ENCODE measurements at places on chromosomes 2 and 18. TPM values are rescaled to one million over a fixed set of nuclear protein-coding genes. Genes with fewer than 3 reads are reported as not detected.

Gene CDH20
- not detected for total RNA-seq

Gene PAX8
- total RNA-seq: 1.2 TPM

Gene TLX2
- total RNA-seq: 0.45 TPM

Gene ALPG
- total RNA-seq: not detected

Gene CHN1
- 0.80 TPM for total RNA-seq

Gene SCN2A
- total RNA-seq: not detected

Gene MAL
- total RNA-seq: 3.3 TPM

Gene CCNYL1
- total RNA-seq: 11.7 TPM

Gene NBEAL1
- total RNA-seq: 19.7 TPM

Gene BMP10
- not detected for total RNA-seq

Gene UGT1A4
- total RNA-seq: not detected

Gene EDAR
- 0.23 TPM for total RNA-seq
